ENCODE measurements at places on chromosomes 2 and 18.

DNA sequence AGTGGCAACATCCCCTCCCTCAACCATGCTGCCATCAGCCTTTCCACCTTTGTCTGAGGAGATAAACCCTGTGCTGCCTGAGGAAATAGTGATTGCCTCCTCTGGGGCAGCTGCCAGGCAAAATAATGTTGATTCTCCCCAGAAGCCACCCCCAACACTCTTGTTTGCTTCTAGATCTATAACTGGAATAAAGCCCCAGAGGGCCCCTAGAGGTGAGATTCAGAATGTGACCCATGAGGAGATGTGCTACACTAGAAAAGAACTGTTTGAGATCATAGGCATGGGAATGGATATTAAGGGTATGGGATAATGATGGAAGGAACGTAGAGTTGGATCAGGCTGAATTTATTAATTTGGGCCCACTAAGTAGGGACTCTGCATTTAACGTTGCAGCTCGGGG lies 116.3 kb upstream of the RMP24 start:
- no peak for DNase-seq

DNA sequence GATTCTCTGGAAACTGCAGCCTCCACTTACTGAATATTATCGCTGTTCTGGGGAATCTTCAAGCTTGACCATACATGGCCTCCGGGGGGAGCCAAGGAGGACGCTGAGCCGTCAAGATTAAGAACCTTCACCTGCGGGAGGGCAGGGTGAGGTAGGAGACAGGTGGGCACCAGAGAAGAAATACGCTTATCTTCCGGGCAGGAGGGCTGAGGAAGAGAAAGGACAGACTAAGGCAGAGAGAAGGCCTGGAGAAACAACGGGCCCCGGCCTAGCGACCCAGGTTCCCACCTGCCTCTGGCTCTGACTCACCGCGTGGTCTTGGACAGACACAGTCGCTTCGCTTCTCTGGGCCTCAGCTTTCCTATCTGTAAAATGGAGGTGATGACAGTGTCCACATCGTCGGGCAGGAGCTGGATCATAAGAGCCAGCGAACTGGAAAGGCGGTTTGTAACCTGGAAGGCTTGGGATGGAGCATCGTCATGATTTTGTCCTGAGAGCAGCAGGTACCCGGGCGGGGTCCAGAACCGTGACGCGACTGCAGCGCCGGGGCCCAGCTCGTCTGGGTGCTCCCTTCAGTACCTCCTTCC lies 659 bp downstream of the ZNF142 start:
- peak; percentile 32 for DNase-seq

- no peak for DNase-seq
Observed at GRCh38 chr18:23629444-23629946, 33.2 kb downstream of the ANKRD29 start.

DNA sequence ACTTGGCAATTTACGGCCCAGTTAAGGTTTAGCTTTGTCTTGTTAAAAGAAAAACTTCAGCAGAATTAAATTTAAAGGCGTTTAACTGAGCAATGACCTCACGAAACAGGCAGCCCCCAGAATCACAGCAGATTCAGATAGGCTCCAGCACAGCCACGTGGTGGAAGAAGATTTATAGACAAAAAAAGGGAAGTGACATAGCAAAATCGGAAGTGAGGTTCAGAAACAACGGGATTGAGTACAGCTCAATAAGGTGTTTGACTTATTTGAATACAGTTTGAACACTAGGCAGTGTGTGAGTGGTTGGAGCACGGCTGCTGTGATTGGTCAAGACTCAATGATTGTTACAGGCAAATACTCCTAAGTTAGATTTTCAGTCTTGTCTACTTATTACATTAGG lies 79.8 kb downstream of the MOGAT1 start:
- no peak for DNase-seq

DNA sequence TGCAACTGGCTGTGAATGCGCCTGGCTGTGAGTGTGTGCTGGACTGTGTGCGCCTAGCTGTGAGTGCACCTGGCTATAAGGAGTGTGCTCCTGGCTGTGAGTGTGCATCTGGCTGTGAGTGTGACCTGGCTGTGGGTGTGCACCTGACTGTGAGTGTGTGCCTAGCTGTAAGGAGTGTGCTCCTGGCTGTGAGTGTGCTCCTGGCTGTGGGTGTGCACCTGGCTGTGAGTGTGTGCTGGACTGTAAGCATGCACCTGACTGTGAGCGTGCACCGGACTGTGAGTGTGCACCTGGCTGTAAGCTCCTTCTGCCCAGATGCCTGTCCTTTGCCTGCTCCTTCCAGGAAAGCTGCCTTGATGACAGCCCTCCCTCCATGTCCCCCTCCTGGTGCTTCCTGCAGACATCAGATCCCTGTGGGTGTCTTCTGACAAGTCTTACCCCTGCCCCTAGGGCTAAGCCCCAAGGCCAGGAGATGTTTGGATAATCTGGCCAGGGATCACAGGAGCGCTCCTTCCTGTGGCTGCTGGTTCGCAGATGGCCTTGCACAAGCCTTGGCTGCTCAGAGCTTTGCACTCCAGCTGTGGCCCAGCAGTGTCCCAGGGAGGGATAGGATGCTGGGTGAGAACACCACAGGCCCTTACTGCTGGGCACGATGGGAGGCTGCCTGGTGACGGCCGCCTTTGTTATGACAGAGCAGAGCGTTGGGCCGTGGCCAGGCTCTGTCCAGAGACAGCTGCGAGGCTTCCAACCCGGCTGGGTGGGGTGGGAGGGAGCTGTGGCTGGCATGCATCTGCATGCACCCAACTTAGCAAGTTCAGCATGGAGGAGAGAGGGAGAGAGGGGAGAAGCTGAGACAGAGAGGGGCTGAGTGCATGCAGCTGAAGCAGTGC lies 89.9 kb downstream of the GLI2 start:
- no peak for DNase-seq

- no peak for DNase-seq
Observed at GRCh38 chr2:177669625-177670330, 277.2 kb downstream of the AGPS start.

DNA sequence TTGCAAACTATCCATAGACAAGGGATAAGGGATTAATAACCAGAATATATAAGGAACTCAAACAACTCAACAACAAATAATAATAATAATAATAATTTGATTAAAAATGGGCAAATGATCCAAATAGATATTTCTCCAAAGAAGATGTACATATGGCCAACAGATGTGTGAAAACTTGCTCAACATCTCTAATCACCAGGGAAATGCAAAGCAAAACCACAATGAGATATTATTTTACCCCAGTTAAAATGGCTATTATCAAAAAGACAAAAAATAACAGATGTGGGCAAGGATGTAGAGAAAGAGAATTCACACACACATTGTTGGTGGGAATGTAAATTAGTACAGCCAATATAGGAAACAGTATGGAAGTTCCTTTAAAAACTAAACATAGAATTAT lies 26.9 kb downstream of the DNAH7 start:
- DNase-seq = no peak

DNA sequence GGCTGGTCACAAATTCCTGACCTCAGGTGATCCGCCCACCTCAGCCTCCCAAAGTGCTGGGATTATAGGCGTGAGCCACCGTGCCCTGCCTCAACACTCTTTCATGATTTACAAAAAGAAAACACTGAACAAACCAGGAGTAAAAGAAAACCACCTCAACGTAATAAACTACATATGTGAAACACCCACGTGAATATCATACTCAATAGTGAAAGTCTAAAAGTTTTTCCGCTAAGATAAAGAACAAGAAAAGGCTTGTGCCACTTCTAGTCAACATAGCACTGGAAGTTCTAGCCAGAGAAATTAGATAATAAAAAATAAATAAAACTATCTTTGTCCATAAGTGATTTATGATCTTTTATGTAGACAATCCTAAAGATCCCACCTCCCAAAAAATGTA lies 68.5 kb downstream of the ROCK2 start:
- DNase-seq = no peak

- no peak for DNase-seq
Observed at GRCh38 chr2:145483854-145484253, 963.9 kb upstream of the ZEB2 start.

DNA sequence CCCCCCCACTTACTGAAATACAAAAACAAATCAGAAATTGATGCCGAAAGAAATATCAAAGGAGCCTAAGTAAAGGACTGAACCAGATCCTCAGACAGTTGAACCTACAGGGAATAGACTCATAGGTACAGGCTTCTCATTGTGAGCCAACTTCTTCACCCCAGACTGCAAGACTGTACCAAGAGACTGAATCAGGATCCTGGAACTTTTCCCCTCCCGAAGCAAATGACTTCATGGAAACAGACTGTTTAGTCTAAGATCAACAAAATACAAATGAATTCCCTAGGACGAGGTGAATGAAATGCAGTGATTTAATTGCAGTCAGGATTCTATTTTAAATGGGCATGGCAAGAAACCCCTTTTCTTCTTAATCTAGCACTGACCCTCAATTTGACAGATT lies 53.6 kb upstream of the RNF152 start:
- no peak for DNase-seq

DNA sequence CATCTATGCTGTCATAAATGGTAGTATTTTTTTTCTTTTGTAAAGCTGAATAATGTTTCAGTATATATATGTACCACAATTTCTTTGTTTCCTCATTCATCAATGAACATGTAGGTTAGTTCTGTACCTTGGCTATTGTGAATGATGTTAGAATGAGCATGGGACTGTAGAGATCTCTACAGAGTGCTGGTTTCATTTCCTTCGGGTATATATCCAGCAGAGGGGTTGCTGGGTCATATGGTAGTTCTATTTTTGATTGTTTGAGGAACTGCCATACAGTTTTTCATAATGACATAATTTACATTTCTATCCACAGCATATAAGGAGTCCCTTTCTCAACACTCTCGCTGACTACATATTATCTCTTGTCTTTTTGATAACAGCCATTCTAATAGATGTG lies 243.5 kb downstream of the CDH7 start:
- no peak for DNase-seq

DNA sequence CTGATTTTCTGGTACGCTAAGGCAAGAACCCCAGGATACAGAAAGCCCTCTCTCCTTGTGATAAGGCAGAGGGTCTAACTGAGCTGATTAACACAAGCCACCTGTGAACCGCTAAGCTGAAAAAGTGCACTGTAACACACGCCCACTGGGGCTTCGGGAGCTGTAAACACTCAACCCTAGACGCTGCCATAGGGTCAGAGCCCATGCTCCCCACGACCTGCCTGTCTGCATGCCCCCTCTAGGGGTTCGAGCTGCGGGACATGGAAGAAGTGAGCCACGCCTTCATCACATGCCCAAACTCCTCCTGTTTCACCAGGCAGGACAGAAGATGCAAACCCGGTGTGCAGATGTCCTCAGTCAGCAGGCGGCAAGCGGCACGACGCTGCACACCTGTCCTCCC lies 173.9 kb upstream of the RAB12 start:
- DNase-seq = no peak

GRCh38 chr2:215082446-215082845 lies 56.0 kb downstream of the ABCA12 start:
- no peak for DNase-seq

DNA sequence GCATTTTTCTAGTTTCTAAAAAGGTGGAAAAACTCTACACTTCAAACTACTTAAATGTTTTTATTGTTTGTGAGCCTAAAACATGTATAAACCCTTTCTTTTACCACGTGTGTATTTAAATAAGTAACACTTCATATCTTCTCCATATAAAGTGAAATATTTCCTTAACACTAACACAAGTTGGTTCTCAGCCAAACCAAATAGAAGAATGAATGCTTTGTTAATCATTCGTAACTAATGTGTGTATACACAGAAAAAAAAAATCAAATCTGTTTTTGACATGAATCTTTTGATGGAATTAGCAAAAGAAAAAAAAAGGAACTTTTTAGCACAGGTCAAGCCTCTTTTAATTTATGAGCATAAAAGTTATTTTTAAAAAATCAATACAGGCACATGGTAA lies 89.3 kb downstream of the EHBP1 start:
- DNase-seq = no peak

DNA sequence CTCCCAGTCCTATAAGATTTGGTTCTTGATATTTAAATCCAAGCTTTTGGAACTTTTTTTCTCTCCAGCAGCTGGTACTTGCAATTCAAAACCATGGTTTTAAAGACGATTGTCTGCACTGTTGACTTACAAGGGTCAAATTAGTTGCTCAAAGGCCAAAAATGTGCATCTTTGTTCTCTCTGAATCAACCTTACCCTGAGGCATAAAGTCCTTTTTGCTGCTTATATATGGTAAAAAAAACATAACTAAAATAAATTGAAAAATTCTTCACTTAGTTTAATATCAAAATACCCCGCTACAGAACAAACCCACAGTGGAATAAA lies 592.7 kb downstream of the XIRP2 start:
- DNase-seq = no peak

DNA sequence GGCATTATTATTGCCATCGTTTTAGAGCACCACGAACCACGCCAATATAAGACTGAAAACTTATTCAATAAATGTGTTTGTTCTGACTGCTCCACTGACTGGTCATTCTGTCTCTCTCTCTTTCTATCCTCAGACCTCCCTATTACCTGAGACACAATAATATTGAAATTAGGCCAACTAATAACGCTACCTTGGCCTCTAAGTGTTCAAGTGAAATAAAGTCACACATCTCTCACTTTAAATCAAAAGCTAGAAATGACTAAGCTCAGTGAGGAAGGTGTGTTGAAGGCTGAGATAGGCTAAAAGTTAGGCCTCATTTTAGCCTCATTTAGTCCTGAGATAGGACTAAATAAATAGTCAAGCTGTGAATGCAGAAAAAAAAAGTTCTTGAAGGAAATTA lies 38.8 kb downstream of the G6PC2 start:
- no peak for DNase-seq

DNA sequence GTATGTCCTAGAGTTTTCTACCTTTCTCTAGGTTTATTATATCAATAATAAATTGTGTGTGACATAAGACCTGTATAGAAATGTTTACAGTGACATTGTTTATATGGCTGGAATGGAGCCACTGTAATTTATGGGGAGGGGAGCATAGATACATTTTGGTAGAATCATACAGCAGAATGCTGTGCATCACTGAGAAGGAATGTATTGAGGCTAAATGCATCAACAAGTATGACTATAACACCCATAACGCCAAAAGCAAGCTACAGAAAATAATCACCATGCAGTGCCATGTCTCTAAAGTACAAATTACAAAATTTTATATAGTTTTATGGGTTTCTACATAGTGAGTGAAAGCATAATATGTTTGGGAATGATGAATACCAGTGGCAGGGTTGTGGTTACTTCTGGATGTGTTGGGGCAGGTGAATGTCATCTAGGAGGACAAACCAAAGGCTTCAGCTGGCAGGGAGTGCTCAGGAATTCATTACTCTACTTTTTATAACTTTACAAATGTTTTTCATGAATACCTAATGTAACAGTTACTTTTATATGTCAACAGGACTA lies 226.0 kb upstream of the NETO1 start:
- DNase-seq = no peak

DNA sequence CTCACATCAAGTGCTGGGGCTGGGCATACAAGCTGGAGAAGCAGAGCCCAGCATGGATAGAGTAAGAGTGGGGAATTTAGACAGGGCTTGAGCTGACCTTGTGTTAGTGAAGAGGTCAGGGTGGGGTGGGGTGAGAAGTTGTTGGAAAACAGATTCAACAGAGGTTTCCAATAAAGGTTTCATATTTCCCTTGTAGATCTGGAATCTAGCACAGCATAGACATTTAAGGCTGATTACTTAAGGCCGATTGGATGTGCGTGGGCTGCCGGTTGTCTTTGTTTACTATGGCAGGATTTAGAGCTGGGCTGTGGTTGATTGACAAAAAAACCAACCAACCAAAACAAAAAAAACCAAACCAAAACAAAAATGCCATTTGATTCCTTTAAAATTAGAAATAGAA lies 114.9 kb upstream of the SEC11C start:
- no peak for DNase-seq

- no peak for DNase-seq
Observed at GRCh38 chr2:8441371-8441770, 240.5 kb upstream of the ID2 start.

All from activated B cell treated with CpG ODN at 0.5 μM for 24 hours (primary cell).